ENCODE measurements at places on chromosomes 2 and 18.
A peak's percentile ranks its signal among the peaks of the same experiment; 100 is the strongest.

DNA sequence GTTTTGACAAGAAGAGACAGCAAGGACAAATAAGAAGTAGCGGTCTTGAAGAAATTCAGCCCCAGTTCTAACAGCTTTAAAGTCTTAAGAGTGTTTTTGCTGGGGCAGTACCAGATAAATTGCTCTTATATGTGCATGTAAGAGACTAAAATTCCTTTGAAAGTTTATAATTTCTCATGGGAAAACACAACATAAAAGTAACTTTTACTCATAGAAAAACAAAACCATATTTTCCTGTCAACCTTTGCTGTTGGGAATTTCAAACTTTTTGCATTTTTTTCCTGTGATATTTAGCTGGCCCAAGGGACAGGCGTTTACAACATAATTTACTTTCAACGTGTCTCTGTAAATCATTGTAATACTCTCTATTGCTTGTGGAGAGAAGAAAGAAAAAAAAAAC is 767.8 kb upstream of the ZEB2 start:
- DNase-seq, result peak; percentile 4

GRCh38 chr2:32958821-32959220 is 12.1 kb downstream of the LTBP1 start:
- no peak for DNase-seq

DNA sequence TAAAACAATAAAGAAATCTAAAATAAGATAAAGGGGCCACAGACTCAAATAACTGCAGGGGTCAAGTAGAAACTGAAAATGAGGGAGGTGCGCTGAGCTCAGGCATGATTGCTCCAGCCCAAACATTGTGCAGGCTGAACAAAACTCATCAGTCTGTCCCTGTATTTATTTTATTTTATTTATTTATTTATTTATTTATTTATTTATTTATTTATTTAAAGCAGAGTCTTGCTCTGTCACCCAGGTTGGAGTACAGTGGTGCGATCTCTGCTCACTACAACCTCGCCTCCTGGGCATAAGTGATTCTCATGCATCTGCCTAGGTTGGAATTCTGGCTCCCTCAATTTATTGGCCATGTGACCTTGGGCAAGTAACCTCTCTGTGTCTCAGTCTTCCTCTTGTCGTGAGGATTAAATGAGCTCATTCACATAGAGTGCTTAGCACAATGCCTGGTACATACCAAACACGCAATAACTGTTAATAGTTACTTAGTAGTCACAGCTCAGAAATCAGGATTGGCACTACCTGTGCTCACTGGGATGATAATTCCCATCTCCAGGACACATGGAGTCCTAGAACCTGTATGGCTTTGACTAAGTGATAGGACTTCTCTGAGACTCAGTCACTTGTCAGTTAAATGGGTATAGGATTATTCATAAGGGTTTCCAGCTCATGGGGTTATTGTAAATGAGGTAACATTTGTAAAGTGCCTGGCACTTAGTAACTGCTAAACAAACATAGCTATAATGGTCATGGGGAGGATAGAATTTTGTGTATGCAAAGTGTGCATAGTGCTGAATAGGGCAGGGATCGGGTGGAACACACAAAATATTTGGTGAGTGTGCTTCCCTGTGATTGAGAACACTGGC is 6.0 kb downstream of the SPEG start:
- DNase-seq, result peak; percentile 35

GRCh38 chr2:187419808-187420207 is 28.2 kb downstream of the CALCRL start:
- no peak for DNase-seq

DNA sequence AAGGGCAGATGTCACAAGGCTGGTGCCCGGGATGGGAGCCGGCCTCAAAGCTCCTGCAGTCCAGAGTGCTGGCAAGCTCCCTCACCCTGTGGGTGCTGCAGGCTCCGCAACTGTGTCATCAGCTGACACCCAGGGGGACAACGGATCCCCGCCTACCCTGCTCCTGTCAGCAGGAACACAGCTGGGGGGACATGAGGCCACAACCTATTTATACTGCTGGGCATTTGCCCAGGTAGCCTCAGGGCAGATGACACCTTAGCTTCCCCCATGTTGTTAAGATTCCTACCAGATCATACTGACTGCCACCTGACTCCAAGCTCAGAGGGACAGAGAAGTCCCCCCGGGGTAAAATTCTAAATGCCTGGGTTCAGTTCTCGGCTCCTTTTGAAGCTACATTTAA is 1.2 kb downstream of the ANKRD23 start:
- no peak for DNase-seq

GRCh38 chr2:69744456-69744855 is 2.5 kb downstream of the ANXA4 start:
- DNase-seq, result no peak

DNA sequence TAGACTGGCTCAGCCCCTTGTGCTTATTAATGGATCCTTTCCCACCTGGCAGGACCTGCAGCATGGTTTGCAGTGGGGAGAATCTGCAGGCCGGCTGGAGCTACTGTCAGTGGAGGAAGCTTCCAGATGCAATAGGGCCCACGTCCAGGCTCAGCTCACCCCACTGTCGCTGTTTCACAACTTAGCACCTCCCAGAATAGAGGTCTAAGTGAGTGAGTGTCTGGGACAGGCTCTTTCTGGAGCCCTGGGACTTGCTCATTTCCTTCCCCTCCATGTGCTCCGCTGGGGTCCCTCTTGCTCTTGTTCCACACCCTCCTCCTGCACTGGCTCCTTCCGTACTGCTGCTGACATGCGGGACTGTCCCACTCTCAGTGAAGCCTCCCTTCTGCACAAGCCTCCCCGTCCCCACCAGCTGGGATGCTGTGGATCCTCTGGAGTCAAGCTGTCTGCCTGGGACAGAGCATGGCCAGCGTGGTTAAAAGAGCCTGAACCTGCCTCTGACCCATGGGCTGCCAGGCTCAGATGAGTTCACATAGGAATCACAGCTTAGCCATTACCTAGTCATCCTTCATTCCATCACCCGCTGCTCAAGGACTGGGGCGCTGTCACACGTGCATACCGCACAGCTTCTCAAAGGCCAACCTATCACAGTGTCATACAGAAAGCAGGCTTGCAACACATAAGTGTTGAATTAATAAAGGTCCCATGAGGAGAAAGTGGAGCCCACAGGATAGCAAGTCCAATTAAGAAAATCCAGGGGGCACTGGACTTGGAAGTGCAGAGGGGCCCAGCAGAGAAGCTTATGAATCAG is 135.9 kb downstream of the ACKR3 start:
- DNase-seq, result peak; percentile 32

DNA sequence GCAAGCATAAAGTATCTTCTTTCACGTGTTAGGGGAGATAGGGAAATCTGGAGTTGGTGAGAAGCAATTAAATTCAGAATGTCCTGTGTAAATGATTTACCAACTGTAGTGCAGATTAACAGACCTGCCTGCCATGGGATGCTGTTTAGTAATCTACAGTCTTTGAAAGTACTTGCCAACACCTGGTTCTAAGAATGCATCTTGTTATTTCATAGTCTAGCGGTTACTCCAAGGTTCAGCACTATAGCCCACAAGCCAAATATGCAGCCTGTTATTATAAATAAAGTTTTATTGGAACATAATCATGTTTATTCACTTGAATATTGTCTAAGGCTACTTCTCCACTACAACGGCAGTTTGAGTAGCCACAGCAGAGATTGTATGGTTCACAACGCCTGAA is 100.8 kb downstream of the OSBPL6 start:
- DNase-seq, result no peak

DNA sequence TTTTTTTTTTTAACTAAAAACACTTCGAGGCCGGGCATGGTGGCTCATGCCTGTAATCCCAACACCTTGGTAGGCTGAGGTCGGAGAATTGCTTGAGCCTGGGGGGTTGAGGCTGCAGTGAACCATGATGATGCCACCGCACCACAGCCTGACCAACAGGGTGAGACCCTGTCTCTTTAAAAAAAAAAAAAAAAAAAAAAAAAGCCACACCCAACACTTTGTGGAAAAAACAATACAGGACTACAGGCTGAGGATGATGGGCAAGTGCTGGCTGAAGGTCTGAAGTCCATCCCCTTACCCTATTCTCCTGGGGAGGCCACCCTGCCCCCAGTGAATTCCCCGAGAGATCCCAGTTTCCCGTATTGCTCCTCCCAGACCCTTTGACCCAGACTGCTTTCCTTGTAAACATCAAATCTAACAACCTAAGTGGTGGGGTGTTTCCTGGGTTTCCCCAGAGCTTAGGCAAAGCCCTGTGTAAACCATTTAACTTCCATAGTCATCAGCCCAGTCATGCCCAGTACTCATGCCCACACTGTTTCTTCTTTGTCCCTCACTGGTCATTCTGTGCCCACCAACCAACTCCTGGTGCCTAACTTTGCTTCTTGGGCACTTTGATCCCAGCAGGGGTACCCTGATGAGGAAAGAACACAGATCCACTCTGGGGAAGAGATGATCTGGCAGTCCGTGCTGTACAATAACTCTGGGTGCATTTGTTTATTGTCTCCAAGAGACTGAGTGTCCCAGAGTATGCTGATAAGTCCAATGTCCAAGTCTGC is 5.8 kb upstream of the TMEM37 start:
- no peak for DNase-seq

DNA sequence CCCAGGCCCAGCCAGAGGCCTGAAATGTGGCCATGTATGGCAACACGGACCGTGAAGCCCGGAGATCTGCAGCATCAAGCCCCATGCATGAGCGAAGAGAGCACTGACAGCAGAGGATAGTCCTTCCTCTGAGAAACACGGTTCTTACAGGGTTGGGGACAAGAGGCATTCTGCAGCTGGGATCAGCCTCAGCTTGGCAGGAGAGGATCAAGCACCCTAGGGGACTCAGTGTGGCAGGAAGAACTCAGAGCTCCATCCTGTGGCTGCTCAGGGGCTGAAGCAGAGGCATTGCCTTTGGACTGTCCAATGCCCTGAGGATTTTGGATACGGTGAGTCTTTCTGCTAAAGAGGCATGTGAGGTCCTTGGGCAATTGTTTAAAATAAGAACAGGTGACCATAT is 368.7 kb downstream of the ZNF516 start:
- DNase-seq, result peak; percentile 10

GRCh38 chr2:229909090-229909489 is 12.7 kb downstream of the TRIP12 start:
- DNase-seq, result no peak

DNA sequence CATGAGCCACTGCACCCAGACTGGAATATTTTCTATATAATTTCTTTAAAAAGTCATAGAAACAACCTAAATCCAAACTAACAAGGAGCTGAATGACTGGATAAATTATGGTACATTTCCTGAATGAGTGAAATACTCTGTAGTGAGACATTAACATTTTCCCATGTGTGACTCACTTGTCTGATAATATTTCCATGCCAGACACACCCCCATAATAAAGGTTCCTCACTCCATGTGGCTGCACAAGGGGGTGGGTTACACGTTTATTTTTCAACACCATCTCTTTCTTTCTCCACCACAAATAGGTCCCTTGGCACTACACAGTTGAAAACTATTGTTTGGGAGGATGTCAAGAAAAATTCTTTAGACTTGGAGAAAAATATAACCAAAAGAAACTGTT is 266.3 kb upstream of the LYPD1 start:
- DNase-seq, result no peak

DNA sequence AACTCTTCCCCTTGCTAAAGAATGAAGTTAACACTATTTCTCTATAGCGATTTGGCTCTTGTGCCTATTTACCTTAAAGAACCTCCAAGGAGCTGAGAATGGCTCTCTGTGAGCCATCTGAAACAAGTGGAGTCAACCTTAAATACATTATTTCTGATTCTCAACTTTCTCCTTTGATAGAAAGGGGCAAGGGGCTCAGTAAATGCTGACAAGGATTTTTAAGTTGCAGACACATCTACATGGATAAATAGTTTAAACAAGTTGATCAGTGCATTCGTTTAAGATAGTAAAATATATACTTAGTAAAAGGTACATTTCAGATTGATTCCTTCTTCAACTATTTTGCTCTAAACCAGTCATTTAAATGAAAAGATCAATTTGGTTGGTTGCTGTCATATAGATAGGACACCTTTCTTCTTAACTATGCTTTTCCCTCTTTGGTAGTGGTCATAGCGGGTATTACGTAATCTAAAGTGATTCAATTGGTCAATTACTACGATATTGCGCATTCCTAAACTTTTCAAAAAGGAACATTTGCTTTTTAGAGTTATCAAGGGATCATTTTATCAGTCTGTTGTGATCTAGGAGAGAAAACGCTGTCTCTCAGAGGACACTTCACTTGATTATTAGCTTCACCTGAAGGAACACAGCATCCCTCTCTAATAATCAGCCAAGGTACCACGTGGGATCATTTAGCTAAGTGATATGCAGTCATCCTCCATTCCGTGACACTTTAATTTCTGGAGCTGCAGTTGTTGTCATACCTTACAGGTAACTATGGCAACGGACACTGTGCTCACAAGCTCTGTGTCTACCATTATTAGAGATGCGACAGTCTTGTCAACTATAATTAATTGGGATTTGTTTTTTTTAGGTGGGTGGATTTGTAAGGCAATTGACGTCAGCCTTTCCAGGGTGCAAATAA is 50.9 kb upstream of the KCNE4 start:
- DNase-seq, result no peak

GRCh38 chr2:35355056-35355455 is 1000.5 kb upstream of the CRIM1 start:
- no peak for DNase-seq

- DNase-seq, result peak; percentile 47
Observed at GRCh38 chr18:52334896-52335295, 5.1 kb upstream of the DCC start.

DNA sequence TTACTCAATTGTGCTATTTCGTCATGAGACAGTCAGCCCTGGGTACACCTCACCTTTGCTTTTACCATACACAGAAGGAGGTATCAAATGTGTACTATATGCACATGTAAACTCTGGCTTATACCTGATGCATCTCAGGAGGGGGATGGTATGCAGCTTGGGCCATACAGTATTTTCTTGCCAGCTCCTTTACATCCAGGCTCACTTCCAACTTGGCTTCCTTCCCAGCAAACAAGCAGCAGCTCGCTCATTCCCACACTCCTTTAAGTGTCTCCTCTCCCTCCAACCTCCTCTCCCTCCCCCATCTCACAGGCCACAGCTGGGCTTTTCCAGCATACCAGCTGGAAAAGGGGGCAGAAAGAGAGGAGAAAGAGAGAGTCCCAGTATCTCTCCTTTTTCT is 9.6 kb downstream of the MARCHF4 start:
- DNase-seq, result no peak

- no peak for DNase-seq
Observed at GRCh38 chr2:47336259-47337238, 66.4 kb upstream of the MSH2 start.

DNA sequence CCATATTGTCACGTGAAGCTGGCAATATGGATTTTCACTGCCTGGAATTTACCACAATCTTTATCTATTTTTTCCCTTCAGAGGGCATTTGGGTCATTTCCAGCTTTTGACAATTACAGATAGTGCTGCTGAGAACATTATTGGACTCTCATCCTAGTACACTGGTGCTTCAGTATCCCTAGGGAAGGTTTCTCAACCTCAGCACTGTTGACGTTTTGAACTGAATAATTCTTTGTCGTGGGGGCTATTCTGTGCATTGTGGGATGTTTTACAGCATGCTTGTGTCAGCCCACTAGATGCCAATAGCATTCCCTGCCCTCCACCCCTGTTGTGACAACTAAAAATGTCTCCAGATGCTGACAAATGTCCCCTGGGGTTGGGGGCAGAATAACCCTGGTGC is 185.7 kb downstream of the TPGS2 start:
- DNase-seq, result no peak
